ENCODE measurements at places on chromosomes 6 and 20.

DNA sequence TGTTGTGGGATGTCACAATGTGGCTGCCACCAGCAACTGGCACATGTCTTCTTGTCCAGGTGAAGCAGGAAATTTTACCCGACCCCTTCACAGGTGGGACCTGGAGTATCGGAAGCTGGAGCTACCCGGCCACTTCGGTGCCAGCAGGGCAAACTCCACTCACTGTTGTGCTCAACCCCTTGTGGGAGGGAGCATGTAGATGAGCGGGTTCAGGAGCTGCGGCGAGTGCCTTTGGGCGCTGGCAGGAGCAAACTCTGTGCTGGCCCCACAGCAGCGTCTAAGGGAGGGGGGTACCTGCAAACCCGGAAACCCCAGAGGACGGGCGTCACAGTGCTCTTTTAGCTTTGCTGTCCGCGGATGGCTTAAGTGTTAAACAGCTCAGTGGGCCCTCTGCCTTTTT, 20.7 kb upstream of the SULF2 start:
- no peak for DNase-seq

DNA sequence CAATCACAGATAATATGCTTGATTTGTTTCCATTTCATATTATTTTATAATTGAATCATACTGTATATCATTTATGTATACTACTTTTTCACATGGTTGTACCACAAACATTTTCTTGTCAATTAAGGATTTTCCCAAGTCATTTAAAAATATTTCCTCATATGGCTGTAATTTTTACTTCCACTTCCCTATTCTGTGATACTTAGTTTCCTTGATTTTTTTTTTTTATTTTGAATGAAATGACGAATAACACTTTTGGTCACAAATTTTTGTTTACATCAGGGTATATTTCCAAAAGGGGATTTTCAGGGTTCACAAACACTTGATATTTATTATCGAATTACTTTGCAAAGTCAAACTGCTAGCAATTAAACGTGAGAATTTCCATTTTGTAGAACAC, 515.6 kb downstream of the KIF16B start:
- DNase-seq = no peak

DNA sequence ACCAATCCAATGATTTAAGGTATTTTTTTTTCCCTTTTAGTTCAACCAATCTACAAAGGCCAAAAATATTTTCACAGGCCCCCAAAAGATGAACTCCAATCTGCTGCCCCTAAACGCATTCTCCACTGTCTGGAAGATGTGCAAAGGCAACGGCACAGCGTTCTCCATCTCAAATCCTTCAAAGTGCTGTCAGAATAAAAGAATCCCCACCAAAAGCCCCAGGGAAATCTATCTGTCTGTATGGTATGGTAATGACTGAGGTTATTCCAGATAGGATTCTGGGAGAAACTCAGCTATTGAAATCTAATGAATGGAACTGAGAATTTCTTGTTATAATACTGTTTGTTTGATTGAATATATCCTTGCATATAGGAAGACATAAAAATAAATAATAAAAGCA, 217.8 kb upstream of the CCN2 start:
- no peak for DNase-seq

DNA sequence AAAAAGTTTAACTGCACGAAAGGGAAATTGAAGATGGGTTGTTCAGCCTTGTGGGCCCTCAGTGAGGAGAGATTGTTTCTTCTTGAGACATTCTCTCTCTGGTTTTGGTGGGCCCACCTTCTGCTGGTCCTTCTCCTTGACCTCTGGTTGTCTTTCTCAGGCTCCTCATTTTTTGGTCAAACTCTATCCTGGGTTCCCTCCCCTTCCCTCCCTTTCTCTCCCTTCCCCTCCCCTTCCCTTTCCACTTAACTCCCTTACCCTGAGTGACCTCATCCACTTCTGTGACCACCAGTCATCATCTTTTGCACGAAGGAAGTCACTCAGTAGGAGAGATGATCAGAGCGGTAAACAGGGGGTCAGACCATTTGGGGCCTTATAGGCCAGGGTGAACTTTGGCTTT, 71.5 kb upstream of the RALY start:
- no peak for DNase-seq

- DNase-seq = no peak
These were observed 81.3 kb upstream of the COL21A1 start for GRCh38 chr6:56328728-56329090.

- no peak for DNase-seq
These were observed 29.4 kb downstream of the RALGAPA2 start for GRCh38 chr20:20683020-20683419.

DNA sequence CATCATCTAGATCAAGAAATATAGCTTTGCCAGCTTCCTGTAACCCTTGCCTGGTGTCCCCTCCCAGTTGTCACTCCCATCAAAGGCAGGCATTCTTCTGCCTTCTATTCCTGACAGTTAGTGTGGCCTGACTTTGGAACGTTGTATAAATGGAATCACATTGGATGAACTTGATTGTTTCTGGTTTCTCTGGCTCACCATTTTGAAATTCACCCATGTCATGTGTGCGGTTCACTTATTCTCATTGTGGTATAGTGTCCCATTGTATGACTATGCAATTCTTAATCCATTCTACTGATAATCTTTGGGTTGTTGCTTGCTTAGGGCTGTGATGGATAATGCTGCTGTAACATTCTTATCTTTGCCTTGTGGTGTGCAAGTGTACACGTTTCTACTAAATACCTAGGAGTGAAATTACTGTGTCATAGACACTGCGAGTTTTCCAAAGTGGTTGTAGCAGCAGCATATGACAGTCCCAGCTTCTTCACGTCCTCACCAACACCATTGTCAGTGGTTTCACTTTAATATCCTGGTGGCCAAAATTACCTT, 73.2 kb downstream of the VEGFA start:
- no peak for DNase-seq

- no peak for DNase-seq
These were observed 286.0 kb downstream of the ADGB start for GRCh38 chr6:146884728-146885127.

DNA sequence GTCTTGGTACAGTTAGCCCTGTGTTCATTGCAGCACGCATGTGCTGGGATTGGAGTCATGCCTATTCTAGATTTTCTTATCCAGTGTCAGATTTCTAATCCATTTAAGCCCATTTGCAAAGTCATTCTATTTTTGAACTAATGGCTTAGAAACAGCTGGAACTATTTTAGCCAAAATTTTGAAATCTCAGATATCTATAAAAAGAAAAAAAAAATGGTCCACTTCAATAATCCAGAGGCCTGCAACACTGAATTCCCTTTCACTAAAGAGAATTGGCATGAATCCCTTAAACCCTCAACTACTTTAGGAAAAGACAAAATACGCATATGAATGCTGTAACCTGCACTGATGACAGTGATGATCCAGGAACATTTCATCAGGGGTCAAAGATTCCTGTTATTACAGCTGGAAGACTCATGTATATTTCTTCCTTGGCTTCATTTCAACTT, 1.5 kb downstream of the COL21A1 start:
- DNase-seq = no peak

DNA sequence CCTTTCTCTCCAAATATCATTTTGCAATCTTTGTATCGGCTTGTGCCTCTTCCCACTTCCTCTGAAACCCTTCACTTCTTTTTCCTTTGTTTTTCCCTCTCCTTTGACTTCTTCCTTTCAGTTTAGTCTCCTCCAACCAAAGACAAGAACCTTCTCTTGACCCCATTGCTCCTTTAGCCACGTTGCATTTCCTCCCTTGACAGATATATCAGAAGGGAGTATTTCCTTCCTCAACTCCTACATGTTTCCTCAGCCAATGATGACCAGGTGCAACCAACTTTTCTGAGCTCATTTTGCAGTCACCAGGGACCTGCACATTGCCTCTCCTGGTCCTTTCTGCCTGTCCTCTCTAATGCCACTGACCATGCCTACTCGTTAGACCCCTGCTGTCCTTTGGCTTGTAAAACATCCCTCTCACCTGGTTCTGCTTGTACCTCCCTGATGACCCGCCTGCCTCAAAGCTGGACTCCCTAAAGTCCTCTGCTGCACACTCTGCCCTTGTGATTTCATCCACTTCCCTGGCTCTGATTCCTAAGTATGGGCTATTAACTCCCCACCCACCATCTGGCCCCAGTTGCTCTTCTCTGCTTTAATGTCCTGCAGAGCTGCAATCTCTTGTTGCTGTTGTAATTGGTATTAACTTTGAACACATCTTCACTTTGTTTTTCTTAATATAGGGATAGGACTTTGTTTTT, 27.4 kb downstream of the SLC22A16 start:
- peak; percentile 34 for DNase-seq

DNA sequence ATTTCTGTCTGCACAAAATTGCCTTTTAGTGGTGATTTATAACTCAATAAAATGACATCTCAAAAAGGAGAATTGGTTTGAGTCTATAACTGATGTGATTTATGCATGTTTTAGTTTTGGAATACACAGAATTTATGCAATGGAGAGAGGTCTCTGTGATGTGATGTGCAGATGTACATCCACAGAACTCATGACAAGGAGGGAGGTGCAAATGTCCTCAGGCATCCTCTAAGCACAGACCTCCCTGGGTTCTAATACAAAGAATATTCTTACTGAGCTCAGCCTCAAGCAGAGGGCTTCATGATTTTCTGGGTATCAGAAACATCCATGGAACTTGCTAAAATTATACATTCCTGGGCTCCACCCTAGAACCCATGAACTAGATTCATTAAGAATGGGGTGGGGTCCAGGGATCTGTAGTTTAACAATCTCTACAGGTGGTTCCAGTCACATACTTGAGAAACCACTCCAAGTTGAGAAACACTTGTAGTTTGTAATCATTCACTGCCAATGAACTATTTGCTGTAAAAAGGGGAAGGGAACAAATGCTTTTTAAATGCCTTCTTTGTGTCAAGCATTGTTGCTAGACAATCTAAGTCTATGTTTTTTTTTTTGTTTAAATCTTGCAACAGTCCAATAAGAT, 60.2 kb upstream of the NEDD9 start:
- peak; percentile 40 for DNase-seq

DNA sequence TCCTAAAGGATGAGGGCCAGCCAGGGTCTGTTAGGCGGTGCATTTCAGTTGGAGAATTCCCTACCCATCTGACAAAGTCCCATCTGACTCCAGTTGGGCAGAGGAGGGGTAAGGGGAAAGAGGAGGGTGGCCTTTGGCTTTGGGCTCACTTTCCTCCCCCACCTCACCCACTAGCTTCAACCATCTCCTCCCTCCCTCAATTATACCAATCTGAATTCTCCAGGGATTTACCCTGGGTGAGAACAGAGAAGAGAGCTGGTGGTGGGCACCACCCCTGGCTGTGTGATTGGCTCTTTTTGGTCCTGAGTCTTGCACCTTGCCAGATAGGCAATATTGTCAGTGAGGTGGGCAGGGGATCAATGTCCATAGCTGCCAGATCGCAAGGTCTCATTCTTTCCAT, 3.2 kb downstream of the HMGA1 start:
- DNase-seq = no peak

- DNase-seq = peak; percentile 89
These were observed at the start of gene AKAP7 for GRCh38 chr6:131135244-131136020. AKAP7 (plus strand) TSS chr6:131135467; CDS start chr6:131135764, 297 bp downstream.

DNA sequence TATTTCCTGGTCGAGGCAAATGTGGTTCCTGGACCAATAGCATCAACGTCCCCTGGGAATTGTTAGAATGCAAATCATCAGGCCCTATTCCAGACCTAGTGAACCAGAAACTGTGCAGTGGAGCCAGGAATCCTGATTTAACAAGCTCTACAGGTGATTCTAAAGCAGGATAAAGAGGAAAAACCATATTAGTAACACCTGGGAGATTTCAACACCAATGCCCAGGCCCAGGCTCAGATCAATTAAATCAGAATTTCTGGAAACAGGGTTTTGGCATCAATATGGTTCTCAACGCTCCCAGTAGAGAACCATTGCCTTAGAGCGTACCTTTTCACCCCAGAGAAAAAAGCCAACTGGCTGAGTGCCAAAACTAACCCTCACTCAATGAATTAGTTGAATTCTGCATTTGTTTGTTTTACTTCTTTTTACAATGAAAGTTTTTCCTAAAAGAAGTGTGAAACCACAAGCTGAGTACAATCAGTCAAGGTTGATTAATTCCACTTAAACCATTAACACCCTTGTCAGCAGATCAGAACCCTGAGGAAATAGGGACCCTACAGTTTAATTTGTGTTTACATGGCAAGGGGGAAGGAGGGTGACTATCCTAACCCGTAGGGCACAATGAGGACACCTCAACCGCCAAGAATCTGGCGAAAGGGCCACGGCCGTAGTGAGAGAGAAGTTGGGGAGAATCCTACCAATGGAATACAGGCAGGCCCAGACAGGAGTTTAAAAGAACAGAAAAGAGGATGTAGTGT, 34.9 kb upstream of the LOC128125822 start:
- no peak for DNase-seq

DNA sequence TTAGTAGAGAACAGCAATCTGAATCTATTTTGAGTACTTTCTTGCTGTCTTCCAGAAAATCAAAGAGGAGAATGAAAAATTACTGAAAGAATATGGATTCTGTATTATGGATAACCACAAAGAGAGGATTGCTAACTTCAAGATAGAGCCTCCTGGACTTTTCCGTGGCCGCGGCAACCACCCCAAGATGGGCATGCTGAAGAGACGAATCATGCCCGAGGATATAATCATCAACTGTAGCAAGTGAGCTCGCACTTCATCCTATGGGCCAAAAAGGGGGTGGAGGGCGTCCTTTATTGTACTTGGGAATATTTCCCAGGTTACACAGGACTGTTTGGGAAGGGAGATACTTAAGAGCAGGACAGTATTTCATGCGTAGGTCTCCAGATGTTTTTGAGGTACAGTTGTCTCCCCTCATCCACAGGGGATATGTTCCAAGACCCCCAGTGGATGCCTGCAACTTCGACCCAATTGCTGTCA, 37.3 kb upstream of the PLCG1 start:
- no peak for DNase-seq

DNA sequence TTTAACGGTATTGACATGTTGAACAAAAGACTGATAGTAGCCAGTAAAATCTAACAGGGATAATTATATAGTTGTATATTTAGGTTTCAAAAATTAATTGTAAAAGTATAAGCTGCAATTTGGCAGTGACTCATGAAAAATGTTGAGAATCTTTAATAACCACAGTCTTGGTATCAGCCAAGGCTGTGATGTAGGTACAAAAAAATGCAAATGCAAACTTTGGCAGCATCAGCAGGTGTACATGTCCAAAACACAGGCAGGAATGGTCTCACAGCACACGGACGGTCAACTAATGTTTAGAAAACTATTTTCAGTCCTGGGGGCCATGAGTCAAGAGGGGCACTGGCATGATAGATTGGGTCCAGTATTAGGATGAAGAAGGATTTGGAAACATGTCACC, 58.5 kb upstream of the BEND3 start:
- no peak for DNase-seq

DNA sequence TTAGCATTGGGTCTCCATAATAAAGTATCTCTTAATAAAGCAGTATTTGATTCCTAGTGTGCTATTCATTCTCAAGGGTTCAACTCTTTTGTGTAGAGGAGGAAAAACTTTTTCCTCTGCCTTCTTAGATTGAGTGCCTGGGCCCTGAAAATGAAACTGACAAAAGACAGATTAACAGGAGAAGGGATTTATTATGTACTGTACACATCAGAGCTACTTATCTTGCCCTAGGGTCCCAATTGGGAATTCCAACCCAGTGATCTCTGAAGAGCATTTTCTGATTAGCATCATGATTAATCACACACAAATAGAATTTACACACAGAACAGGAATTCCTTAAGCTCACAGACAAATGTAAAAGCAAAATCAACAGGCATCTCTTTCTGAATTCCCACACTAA, 128.9 kb downstream of the CD164 start:
- DNase-seq = no peak
